ENCODE measurements at places on chromosomes 6 and 20. TPM values are rescaled to one million over a fixed set of nuclear protein-coding genes. Genes with fewer than 3 reads are reported as not detected.

TP53TG5 gene
- not detected for total RNA-seq

HLA-DQA2 gene
- not detected for total RNA-seq

SIRPA gene
- total RNA-seq = 10.5 TPM

TTLL9 gene
- 0.12 TPM for total RNA-seq

EYA2 gene
- total RNA-seq = not detected

LAMP5 gene
- total RNA-seq = not detected

OR12D3 gene
- total RNA-seq = not detected

CD40 gene
- total RNA-seq = not detected

DNA sequence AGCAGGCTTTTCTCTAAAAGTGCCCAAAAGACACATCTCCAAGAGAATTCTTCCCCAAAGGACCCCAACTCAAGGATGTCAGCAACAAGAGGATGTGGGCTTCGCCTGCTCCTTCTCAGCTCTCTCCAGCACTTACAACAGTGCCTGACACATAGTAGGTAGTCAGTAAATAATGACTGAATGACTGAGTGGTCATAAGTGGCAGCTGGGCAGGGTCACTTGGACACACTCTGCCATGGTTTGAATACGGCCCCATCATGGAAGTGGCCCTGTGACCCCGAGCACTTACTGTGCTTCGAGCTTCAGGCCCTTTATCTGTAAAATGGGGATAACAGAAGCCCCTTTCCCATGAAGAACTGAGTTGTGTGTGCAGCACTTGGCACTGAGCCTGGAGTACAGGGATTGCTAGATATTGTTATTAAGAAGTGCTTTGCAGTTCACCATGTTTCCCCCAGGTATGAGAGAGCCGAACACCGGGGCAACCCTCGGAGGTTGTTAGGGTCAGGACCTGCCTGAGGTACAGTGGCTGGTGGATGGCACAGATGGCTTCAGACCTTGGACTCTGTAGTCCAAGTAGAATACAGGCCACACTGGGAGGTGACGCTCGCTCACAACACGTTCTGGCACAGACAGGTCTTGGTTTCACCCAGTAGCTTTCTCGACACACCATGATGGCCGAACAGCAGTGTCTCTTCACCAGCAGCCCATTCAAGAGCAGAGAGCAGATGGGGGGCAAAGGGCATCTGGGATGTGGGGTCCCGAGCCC lies 56.0 kb downstream of the NOL4L start:
- DNase-seq = no peak

DNA sequence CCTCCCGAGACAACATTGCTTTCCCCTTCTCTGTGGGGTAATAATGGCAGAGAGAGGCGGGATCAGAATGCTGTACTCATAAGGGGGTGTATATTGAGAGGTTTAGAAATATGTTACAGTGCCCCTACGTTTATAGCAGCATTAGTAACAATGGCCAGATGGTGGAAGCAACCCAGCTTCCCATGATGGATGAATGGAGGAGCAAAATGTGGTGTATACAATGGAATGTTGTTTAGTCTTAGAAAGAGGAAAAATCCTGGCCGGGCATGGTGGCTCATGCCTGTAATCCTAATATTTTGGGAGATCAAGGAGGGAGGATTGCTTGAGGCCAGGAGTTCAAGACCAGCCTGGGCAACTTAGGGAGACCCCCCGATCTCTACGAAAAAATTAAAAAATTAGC lies 12.9 kb downstream of the BANF2 start:
- no peak for DNase-seq

DNA sequence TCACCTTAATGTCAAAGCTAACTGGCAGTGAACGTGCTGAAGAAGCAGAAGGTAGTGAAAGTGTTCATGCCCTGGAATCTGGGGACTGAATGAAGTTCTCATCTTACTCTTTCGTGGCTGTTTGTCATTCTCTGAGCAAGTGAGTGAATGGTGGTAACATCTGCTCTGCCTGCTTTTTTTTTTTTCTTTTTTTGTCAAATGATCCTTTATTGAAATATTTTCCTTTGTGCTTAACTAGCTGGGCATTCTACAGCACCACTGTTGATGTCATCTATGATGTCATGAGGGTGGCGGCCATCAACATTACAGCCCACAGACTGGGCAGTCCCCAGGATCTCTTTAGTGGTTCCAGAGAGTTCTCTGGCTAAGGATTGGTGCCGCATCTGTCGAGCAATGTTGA lies 65.2 kb downstream of the RIN2 start:
- no peak for DNase-seq

- DNase-seq = no peak
These were observed 46.6 kb downstream of the HDAC2 start for GRCh38 chr6:113924312-113924723.

DNA sequence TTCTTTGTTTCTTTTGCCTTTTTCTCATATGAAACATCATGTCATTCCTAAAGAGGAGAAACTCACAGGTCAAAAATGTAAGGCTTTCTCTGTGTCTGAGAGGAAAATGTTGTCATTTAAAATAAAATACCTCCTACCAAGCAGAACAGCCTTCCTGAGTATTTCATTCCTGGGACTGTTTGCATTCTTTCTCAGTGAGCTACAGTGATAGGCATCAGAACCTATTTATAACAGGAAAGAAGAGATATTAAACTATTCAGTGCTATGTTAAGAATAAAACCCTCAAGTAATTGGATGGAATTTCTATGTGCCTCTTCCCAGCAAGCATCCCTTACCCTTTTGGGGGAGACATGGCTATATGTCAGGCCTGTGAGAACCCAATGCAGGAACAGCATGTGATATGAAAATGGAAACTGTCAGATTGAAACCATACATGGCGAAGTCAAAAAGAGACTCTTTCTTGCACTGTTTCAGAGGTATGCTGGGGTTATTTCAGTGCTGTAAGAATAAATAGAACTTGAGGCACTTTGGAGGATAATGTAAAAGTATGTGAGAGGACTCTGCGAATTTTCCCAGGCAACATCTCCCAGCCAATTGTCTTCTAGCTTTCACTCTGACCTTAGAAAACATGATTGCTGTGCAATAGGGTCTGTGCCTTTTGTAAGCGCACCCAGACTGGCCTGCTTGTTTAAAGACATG lies 133.8 kb upstream of the CCN2 start:
- peak; percentile 92 for DNase-seq

DNA sequence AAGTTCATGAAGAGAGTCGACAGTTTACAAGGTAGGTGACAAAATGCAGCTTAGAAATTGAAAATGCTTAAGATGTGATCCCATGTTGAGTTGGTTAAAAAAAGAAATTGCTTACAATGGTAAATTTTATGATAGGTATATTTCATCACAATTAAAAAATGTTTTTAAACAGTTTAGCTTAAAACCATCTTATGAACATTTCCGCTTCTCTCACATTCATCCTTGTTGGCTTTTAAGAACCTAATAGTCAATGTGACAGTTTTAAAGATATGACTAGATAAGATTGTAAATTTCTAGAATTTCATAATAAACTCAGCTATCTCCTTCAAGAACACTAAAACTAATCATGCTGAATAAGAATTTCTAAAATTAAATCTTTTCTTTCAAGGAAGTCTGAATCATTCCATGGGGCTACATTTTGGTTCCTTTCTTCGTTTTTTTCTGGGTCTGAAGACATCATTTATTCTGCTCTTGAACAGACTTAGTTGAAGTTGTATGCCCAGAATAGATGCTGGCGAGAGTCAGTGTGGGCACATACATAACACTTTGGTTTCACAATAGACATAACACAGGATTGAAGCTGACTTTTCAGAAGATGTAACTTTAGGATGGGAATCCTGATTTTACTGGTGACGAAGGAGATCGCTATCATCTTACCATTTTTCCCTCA lies 35.9 kb upstream of the LTV1 start:
- DNase-seq = no peak

DNA sequence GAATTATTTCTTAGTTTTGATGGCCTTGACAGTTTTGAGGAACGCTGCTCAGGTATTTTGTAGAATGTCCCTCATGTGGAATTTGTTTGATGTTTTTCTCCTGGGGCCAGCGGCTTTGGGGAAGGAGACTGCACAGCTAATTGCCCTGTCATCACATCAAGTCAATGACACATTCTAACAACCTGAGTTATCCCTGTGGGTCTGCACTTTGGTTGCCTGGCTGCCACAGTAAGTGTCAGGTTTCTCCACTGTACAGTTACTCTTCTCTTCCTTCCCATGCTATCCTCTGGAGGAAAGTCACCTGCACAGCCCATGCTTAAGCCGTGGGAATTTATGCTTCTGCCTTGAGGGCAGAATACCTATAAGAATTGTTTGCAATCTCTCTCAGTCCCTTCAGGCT lies 1.4 kb upstream of the TREML4 start:
- DNase-seq = no peak

DNA sequence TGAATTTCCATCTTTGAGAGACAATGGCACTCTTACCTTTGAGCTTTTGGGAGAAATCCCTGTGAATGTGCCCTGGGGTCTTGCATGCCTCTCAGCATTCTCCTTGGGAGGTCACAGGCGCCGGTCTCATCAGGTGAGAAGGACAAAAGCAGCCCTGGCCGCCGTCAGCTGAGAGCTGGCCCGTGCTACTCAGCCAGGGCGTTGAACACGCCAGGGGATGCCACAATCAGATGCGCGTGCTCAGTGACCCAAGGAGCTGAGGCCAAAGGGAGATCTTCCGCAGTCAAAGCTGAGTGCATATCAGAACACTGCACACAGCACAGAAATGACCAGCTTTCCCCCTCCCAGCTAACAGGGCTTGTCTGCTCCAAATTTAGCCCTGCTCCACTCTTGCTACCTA lies 253.6 kb upstream of the NOX3 start:
- DNase-seq = no peak

DNA sequence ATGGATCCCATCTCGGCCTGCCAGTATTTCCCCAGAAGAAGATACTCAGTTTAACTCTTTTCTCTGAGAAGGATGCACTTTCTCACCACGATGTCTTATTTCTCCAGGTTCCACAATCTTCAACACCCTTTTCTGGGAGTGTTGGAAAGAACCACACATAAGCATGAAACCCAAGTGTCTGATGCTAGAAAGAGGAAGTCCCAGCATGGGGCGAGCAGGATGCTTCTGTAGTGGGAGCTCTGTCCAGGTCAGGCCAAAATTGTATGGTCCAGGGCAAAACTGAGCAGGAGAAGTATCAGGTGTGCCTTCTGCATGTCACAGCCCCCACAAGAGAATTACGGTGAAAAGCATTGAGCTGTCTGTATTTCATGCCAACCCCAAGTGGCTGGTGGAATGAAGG lies 11.0 kb downstream of the TREM1 start:
- no peak for DNase-seq

GRCh38 chr6:24428615-24429014 lies 25.9 kb downstream of the MRS2 start:
- peak; percentile 29 for DNase-seq

DNA sequence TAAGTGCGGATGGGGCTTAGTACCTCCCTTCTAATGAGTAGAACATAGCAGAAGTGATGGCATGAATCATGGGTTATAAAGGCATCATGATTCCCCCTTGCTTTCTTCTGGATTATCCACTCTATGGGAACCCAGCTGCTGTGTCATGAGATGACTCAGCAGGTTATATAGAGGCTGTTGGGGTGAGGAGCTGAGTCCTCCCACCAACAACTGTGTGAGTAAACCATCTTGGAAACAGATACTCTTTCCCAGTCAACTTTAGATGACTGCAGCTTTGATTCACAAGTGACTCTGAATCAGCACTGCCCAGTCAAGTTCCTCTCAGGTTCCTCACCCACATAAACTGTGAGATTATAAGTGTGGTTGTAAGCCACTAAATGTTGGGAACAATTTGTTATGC lies 46.3 kb downstream of the FAM83B start:
- peak; percentile 66 for DNase-seq

GRCh38 chr6:20653085-20653479 lies 118.8 kb downstream of the CDKAL1 start:
- no peak for DNase-seq

DNA sequence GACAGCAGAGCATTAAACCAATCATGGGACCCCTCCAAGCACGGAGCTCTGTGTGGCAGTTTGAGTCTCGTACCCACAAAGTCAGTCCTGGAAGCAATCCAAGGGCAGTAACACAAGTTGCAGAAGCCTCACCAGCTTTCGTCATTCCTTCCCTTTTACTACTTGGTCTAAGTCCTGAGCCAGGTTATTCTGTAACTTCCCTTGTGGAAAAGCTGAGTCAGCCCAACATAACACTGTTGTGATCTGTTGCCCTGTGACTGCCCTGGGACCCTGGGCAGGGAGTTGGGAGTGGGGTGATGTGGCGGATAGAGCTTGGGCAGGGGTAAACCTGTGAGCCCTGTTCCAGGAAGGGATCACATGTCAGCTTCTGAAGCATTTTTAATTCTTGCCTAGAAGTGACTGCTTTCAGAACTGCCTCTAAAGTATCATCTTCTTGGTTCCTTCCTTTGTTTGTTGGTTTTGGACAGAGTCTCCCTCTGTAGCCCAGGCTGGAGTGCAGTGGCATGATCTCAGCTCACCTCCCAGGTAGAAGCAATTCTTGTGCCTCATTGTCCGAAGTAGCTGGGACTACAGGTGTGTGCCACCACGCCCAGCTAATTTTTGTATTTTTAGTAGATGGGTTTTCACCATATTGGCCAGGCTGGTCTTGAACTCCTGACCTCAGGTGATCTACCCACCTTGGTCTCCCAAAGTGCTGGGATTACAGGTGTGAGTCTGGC lies 183.7 kb upstream of the JAG1 start:
- no peak for DNase-seq

- DNase-seq = peak; percentile 2
These were observed 234.1 kb downstream of the GMPR start for GRCh38 chr6:16472349-16473069.

DNA sequence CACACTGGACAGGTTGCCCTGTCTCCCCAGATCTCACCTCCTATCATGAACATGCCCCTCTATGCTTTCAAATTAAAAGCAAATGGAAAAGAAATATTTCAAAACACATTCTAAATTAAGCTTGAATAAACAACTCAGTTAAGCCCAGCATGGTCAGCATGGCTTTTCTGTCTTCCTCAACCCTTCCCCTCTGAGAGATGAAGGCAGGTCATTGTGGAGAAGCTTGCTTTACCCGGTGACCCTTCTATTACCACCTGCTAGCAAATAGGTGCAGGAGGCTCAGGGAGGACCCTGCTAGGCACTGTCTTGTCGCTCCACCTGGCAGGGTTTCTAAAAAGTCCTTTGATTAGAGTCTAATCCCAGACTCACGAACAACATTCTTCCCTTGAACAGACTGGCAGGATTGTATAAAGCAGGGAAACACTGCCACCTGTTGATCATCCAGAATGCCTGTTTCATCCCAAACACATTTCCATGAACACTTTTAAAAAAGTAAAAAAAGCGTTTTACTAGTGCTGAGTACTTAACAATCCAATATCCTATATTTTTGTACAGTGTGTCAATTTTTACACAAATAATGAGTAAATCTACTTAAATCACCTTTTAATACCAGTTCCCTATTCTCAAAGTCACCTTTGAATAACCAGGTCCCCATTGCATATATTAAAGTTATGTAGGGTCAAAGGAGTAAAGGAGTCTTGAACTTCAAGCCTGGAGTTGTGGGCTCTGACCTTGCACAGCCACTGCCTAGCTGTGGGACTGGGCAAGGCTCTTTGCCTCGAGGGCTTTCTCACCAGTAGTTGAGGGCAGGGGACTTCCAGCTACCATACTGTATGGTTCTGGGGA lies 75.5 kb downstream of the GPR6 start:
- DNase-seq = peak; percentile 77

- no peak for DNase-seq
These were observed 531.8 kb upstream of the EYS start for GRCh38 chr6:66238851-66239250.

- DNase-seq = no peak
These were observed 26.3 kb downstream of the RALGAPB start for GRCh38 chr20:38498909-38499308.
